Panc1 (cell line): ENCODE measurements at places on chromosomes 11 and 22.
A peak's percentile ranks its signal among the peaks of the same experiment; 100 is the strongest.

DNA sequence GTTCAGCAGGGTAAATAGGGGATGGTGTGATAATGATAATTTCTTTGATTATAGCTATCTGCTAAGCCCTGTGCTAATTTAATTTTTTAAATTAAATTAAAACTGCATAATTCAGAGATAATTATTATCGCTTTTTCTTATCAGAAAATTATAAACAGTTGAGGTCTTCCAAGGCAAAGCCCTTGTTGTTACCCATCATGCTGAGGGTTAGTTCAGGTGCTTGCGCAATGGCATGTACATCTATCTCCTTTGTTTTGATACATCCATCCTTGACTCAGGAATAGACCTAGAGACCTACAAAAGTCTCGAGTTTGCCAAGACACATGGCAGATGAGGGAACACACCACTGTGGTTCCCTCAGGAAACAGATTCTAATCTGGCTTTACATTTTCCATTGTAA is 737.6 kb downstream of the DLG2 start:
- no peak for DNase-seq

DNA sequence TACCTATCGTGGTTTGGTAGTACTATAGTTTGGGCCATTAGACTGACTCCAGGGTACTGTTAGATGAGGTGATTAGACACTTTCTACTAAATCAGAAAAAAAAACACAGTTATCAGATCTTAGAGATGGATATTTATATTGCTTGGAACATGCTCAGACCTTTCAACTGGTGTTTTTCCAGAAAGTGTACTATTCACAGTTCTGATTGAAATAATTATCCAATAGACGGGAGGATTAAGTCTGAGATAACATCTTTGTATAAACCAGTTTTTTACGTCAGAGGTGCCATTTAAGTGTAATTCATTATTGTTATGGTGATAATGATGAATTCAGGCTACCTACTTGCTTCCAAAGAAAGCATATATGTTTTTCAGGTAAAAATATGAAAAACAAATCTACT is 22.5 kb downstream of the CCDC15 start:
- no peak for DNase-seq

- peak; percentile 17 for DNase-seq
Measured at GRCh38 chr11:114348200-114349191, 51.8 kb downstream of the C11orf71 start.

- DNase-seq, result no peak
Measured at GRCh38 chr11:126776119-126776518, 224.5 kb downstream of the KIRREL3 start.

- no peak for DNase-seq
Measured at GRCh38 chr22:49966041-49966773, 5.6 kb downstream of the PIM3 start.

DNA sequence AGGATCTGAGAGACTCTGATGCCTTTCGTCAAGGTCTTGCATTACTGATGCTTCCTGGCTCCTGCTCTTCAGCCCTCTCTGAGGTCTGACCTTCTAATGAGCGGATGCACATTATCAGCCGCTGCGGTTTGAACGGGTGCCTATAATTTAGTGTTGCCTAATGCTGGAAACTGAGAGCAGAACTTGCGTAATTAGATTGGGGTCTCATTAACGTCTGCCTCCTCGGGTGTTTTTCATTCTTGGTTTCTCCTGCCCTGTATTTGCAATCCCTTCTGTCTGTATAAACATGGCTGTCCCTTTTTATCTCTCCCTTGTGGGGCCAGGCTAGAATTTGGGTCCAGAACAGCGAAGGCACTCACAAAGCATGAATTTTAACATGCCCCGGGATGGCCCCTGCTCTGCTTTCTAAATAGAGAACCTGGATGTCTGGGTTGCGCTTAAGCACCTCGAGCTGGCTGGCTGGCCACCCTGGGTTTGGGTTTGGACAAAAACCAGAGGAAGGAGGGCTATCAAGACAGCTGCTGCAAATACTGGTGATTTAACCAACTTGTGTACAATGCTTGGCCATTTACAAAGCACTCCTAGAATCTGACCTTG is 118.6 kb downstream of the TIMP3 start:
- DNase-seq, result no peak

DNA sequence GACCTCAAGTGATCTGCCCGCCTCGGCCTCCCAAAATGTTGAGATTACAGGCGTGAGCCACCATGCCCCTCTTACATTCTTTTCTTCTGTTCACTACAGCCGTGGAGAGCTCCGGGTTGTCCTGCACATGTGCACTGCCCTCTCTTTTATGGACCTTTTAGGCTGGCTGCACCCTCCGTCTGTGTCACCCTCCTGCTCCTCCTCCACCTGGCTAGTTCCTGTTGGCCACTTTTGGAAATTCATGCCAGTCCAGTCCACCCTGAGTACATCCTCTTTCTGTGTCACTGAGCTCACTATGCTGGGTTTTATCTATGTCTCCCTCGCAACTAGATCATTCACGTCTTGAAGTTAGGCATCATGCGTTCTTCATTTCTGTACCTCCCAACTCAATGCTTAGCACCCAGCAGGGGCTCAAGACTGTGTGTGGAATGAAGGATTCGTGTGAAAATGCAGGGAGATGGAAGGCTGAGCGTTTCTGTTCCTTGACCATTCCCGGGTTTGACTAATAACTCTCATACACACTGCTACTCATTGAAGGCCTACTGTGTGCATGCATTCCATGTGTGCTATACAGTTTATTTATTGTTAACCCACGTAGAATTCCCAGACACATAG is 60.6 kb downstream of the PTPRJ start:
- DNase-seq, result no peak

DNA sequence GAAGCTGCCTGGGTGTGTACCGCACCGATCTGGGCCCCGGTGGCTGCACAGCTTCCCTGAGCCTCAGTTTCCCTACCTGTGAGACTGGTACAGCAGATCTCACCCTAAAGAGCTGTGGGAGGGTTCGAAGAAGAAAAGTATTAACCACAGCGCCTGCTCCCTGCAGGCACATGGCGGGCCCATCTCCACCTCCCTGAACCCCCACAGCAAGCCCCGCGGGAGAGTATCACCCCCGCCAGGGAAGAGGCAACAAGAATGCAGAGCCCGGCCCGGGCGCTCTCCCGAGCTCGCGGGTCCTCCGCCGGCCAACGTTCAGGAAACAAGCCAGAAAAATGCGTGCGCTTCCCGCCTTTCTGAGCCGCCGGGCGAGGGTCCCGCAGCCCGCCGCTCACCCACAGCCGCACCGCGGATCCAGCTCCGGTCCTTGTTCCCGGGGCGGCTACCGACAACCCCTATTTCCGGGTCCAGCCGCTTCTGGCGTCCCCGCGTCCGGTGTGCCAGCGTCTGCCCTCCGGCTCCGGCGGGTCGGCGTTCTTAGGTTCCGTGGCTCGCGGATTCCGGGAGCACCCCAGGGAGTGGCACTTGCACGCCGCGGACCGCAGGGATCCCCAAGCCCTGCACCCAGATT is at the start of gene TOP3B:
Gene TOP3B, minus strand, starts transcription at position 450 of the 628 bp plus-strand sequence. CDS start 7,078 bp downstream, outside the sequence.
- no peak for DNase-seq

DNA sequence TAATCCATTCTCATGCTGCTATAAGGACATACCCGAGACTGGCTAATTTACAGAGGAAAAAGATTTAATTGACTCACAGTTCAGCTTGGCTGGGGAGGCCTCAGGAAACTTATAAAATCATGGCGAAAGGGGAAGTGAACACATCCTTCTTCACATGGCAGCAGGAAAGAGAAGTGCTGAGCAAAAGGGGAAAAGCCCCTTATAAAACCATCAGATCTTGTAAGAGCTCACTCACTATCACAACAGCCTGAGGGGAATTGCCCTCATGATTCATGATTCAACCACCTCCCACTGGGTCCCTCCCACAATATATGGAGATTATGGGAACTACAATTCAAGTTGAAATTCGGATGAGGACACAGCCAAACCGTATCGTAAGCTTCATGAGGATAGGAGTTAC is 3.8 kb upstream of the CYB5R2 start:
- DNase-seq, result no peak

- no peak for DNase-seq
Measured at GRCh38 chr11:72013765-72014711, 15.3 kb downstream of the IL18BP start.

DNA sequence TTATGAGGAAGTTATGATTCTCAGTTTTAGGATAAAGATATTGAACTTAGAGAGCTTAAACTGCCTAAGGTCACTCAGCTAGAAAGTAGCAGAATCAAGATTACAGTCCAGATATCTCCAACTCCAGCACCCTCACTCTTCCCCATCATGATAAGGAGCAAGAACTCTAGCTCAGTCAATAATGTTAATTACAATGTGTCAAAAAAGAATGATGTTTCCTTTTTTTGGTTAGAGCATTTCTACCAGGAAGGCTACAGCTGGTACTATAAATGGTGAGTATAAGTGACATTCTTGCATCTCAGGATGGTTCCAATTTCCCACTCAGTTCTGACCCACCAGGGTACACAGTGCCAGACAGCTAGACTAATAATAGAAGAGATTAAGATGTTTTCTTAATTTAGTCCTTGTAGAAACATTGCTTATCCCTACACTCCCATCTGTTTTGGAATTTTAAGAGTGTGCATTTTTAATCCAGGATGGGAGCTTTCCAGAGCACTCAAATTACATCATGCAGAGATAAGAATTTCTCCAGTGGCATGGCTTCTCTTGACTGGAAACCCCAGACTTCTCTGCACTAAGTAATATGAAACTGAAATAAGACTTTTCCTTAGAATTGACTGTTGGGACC is 21.6 kb upstream of the BBOX1 start:
- DNase-seq, result no peak

DNA sequence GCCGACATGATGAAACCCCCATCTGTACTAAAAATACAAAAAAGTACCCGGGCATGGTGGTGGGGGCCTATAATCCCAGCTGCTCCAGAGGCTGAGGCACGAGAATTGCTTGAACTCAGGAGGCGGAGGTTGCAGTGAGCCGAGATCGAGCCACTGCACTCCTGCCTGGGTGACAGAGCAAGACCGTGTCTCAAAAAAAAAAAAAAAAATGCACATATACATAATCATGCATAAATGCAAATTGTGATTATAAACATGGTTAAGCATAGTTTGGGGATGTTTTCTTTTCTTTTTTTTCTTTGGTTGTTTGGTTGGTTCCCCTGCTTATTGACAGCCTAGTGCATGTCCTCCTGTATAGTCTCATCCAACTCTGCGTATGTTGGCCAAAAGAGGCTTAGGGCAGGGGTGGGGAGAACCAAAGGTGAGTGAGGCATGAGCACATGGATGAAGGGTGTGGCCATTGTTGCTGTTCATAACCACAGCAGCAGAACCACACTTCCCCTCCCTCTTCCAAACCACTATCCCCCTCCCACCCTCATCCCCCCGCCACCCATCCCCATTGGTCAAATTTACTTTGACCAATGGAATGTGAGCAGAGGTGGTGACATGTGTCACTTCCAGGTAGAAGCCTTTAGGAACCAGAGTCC is 6.9 kb upstream of the VPS37C start:
- DNase-seq, result no peak
